ENCODE measurements at places on chromosomes 13 and 19.

GRCh38 chr13:110187641-110188161, 119.3 kb downstream of the COL4A1 start:
- no peak for DNase-seq

- DNase-seq: no peak
Observed at GRCh38 chr13:67935626-67936025, 705.5 kb upstream of the PCDH9 start.

DNA sequence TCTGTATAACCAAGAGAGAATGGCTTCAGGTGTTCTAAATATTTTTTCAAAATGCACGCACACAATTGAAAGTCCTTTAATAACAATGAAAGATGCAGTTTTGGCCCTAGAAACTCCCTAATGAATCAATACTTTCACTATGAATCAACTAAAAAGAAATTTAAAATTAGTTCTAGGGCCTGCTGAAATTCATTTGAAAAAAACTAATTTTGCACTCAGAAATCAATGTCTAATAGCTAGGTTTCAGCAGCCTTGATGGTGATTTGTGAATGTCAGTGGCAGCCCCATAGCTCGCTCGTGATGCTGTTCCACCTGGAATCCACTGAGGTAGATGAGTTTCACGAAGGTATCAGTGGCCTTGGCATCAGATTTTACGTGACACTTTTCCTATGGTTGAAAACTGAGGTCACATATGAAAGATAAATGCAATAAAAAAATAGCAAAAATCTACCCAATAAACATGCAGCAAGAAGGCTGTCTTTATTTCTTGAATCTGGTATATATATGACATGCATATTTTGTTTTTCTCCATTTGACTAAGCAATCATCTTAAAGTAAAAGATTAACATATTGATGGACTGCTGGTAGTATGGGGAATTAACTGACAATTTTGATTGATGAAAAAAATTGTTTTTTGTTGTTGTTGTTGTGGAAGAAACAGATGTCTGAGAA, 141.0 kb downstream of the AKAP11 start:
- DNase-seq: no peak

GRCh38 chr13:23731709-23732108, 157.5 kb downstream of the MIPEP start:
- DNase-seq: no peak

GRCh38 chr19:55304279-55304978, 20.6 kb downstream of the BRSK1 start:
- DNase-seq: no peak

DNA sequence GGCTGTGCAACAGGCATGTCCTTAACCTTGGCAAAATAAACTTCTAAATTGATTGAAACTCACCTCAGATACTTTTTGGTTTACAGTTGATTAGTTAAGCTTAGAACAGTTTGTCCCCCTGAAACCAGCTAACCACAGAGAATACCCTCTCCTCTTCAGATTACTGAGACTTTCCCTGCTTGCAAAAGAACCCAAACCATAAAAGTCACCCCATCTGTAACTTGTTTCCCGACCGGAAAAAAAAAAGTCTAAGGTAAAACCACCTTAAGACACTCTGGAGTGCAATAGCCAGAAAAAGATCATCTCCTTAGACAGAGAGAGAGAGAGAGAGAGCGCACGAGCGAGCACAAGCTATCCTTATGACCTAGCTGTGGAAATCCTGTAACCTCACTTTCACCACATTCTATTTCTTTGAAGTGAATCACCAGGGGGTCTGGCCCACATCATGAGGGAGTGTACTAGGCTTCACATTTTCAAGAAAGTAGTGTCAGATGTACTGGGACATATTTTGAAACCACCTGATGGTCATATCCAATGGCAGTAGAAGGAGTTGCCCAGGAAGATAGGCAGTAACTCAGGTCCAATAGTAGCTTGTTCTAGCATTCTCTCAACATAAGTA, 11.1 kb upstream of the GTF2F2 start:
- no peak for DNase-seq

DNA sequence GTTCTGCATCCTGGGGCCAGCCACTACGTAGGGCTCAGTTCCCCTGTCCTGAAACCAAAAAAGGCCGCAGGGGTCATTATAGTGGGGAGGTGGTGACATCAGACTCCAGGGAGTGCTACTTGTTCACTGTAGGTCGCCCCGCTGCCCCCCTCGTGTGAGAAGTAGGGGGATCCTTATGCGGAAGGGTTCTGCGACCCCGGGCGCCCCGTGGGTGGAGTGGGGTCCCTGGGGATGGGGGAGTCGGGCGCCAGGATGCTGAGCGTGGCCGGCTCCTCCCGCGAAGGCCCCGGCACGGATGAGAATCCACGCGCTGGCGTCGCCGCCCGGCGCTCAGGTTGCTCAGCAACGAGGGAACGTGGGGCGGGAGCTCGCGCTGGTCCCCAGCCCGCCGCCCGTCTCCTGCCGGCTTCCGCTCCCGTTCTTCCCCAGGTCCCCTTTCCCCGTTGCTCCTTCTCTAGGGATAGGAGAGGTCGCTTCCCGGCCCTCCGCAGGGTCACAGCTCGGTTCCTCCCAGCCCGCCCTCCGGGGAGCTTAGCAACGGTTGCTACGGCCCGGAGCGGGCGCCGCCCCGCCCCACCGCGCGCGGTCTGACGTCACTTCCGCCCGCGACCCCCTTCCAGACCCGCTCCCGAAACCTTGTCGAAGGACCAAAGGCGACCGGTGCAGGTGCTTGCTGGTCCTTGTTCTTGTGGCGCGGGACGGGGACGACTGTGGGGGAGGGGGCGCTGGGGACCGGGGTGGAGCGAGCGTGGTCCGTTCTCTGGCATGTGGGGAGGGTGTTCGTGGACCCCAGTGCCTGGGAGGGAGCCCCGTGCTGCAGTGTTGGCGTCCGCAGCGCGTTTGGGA, at the start of gene NAT14:
Gene NAT14 (plus strand): TSS at position 596 of the 846 bp plus-strand sequence. CDS start 521 bp downstream, outside the sequence.
- DNase-seq: peak; percentile 21

- DNase-seq: no peak
Observed at GRCh38 chr13:97259798-97260714, 37.9 kb downstream of the MBNL2 start.

GRCh38 chr19:11382898-11383705, 1.0 kb downstream of the EPOR start:
- no peak for DNase-seq

GRCh38 chr19:12872941-12873890, 8.0 kb downstream of the DNASE2 start:
- DNase-seq: no peak

- no peak for DNase-seq
Observed at GRCh38 chr13:100128838-100129237, 39.9 kb downstream of the PCCA start.

DNA sequence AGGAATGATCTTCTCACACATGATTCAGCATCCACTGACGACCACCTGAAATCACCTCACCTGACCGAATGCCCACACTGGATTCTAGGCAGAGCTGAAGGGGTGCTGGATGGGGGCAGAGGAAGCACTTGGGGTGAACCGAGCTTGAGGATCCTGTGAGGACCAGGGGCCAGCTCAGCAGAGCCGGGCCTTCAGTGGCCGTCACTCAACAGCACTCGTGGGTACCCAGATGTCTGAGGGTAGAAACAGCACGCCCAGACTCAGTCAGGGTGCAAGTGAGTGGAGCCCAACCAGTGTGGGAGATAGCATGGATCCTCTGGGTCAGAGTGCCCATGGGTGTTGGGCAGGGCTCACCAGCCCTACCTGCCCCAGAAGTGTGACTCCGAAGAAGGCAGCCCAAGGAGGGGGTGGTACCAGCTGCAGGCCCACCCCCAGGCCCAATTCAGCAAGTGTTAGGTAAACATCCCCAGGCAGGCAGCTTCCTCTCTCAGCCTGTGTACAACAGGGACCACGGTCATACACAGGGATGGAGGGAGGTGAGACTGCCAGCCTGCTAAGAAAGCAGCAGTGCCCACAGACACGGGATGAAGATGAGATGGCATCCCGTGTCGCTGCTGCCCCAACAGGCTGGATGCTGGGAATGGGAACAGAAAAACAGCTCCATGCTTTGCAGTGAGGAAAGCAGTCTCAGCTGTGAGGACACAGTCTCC, 16.6 kb downstream of the GJA3 start:
- no peak for DNase-seq

DNA sequence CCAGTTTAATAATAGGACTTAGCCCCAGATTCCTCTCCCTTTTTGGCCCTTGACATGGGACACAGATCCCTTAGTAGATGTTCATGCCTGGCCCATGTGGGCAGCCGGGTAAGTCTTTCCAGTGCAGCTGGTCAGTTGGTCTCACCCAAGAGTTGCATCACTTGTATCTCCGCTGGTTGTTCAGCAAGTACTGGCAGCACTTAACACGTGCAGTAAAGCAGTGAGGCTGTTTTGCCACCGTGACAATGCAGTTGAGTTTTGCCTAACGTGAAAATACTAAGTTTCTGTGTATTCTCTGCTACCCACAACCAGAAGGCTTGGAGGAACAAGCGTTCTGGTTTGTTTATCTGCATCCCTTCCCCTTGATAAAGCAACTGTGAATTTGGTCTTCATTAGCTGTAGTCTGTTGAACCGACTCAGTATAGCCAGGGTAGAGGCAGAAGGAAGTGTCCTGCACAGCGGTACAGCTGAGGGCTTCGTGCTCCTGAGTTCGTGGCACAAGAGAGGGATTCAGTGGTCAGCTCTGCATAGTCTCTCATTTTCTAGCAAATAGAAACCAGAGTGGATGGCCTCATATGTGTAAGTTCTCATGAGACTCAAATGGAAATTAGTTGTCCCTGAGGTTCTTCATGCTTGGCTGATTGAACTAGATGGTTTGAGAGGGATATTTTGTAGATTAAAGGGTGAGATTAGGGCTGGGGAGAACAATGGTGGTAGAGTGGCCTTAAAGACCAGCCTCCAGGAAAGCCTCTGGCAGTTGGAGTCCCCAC, 50.3 kb downstream of the ARHGEF7 start:
- DNase-seq: no peak

- DNase-seq: no peak
Observed at GRCh38 chr13:102692491-102692826, 2.4 kb downstream of the METTL21C start.

- no peak for DNase-seq
Observed at GRCh38 chr13:78476910-78477309, 126.4 kb downstream of the POU4F1 start.

DNA sequence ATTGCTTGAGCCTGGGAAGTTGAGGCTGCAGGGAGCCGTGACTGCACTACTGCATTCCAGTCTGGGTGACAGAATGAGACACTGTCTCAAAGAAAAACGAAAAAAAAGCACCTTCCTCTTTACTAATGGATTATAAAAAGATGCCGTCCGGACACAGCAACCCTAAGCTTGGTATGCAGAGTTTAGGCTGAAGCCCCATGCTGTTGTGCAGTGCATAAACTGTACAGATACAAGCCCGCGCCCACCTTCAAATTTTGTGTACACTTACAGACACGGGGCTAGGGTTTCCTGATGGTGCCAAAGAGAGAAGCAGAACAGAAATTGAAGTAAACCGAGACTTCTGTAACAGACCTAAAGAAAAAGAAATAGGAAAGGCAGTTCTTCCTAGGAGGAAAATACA, 9.0 kb downstream of the LPAR6 start:
- DNase-seq: no peak

DNA sequence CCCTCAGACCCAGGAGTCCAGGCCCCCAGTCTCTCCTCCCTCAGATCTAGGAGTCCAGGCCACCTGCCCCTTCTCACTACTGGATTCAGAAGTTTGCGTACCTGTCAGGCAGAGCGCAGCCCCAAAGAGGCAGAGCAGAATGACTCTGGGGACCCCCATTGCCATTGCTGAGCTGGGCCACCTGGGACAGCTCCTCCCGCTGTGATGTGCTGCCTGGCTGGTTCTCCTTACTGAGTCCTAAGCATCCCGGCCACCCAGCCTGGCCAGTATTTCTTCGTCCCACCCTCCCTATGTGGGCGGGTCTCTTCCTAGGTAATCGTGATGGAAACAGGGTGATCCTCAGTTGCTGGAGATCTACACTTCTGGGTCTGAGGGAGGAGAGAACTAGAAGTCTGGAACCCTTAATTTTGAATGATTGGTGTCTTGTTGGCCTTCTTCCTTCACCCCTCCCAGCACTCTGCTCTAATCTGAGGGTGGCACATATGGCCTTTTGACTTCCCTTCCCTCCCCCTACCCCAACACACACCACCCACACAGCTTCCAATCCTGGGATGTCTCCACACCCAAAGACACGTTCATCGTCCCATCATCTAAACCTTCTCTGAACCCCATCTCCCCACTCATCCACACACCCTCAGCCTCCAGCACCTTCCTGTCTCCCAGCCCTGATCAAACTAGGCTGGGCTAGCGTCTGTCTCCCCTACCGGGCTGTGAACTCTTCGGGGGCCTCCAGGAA, at the start of gene LYPD5:
Gene LYPD5 (minus strand): TSS at position 232 of the 736 bp plus-strand sequence. CDS start 67 bp downstream, at position 165.
- no peak for DNase-seq

- no peak for DNase-seq
Observed at GRCh38 chr19:20165971-20166592, 932 bp upstream of the ZNF486 start.

DNA sequence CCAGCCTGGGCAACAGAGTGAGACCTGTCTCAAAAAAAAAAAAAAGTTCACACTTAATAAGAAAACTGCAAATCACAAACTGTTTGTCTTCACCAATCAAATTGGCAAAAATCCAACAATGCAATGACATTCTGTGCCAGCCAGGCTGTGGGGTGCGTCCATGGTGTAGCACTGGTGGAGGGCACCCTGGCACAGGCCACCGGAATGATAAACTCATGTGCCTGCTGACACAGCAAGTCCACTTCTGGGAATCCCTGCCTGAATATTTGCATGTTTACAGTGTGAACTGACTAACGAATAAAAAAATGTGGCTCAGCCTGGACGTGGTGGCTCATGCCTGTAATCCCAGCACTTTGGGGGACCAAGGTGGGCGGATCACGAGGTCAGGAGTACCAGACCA, 1.6 kb upstream of the LRRC25 start:
- DNase-seq: no peak
